ENCODE measurements at places on chromosomes 3 and 15.

- no peaks in the 10 kb centered on the region for H3K4me1 ChIP-seq
- H3K27ac ChIP-seq: no peak overlapping the region
- H3K36me3 ChIP-seq: no peaks in the 10 kb centered on the region
Measured at GRCh38 chr3:186281176-186281575, 80.9 kb downstream of the DGKG start.

DNA sequence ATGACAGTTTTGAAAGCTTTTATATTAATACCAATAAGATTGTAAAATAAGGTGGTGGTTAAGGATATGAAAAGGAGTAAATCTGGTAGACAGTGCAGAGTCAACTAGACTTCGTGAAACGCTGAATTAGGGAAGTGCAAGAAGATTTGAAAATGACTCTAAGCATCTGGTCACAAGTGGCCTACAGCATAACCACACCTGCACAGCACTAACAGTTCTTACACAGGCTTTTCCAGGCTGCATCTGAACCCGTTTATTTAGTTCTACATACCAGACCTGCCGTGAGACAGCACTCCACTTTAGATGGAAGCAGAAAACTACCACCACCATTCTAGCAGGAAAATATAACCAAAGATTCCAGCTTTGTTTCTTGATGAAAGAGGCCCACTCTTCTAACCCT lies 1.9 kb downstream of the DMXL2 start:
- no peak overlapping the region for H3K4me3 ChIP-seq
- H3K27me3 ChIP-seq: no peaks in the 10 kb centered on the region
- no peak overlapping the region for H3K27ac ChIP-seq
- no peaks in the 10 kb centered on the region for H3K36me3 ChIP-seq

DNA sequence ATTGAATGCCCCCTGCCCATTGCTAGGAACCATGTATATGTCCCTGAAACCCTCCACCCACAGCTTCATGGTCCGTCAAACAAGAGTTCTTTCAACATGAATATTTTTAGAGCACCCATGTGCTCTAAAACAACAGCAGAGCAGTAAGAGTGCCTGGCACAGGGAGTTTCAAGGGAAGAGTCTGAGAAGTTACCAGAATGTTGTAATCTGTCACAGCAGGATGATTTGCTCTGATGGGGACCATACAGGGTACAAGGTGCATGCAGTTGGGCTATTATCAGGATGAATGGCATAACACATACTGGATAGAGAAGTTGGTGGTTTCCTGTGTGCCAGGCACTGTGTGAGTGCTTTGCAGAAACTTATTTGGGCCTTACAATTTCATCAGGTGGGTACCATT lies 27.8 kb upstream of the FLNB start:
- peaks cover 24% of the 10 kb centered on the region for H3K4me1 ChIP-seq
- H3K4me3 ChIP-seq: no peak overlapping the region
- no peaks in the 10 kb centered on the region for H3K36me3 ChIP-seq
- no peaks in the 10 kb centered on the region for H3K27me3 ChIP-seq
- no peak for DNase-seq

DNA sequence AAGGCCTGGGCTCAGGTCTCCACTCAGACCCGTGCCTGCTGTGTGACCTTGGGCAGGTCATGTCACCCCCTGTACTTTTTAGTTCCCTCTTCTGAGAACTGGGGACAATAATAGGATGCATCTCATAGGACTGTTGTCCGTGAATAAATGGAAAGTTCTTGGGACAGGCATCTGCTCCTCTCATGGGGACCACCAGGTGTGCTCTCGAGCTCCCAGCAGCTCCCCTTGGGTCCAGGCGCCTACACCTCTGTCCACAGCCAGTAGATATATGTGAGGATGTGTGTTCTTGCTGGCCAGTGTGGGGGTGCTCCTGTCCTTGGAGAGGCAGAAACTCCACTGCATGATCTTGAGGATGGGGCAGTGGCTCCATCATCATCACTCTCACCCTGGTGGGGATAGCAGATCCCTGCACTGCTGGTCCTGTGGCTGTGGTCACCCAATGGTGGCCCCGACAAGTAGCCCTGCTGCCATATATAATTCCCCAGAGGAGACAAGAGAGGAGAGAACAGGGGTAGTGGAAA lies 257.6 kb upstream of the TLE3 start:
- no peak overlapping the region for H3K4me3 ChIP-seq
- no peaks in the 10 kb centered on the region for H3K4me1 ChIP-seq
- no peak for DNase-seq
- H3K27ac ChIP-seq: no peak overlapping the region
- no peaks in the 10 kb centered on the region for H3K27me3 ChIP-seq
- H3K36me3 ChIP-seq: no peaks in the 10 kb centered on the region

DNA sequence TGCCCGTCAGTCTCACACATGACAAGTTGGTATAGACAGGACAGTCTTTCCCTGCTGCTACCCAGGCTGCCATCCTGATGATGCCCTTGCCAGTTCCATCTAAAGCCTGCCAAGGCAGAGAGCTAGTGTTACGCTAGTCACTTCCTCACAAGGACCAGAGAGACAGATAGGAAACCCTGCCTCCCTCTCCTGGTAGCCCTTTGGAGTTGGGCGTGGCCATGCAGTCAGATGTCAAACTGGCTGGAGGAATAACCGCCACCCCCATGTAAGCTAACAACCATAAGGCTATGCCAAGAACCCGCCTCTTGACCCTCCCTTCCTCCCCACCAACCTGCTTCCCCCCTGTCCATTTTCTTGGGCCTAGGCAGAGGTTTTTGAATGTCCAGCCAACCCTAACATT lies 2.8 kb downstream of the TMEM115 start:
- peaks cover 60% of the 10 kb centered on the region for H3K4me1 ChIP-seq
- no peak for DNase-seq
- no peak overlapping the region for H3K4me3 ChIP-seq
- no peak overlapping the region for H3K27ac ChIP-seq
- H3K27me3 ChIP-seq: no peaks in the 10 kb centered on the region

GRCh38 chr3:194205675-194206133 lies 69.8 kb downstream of the HES1 start:
- peaks cover 15% of the 10 kb centered on the region for H3K27me3 ChIP-seq
- H3K36me3 ChIP-seq: no peaks in the 10 kb centered on the region
- H3K27ac ChIP-seq: no peak overlapping the region

DNA sequence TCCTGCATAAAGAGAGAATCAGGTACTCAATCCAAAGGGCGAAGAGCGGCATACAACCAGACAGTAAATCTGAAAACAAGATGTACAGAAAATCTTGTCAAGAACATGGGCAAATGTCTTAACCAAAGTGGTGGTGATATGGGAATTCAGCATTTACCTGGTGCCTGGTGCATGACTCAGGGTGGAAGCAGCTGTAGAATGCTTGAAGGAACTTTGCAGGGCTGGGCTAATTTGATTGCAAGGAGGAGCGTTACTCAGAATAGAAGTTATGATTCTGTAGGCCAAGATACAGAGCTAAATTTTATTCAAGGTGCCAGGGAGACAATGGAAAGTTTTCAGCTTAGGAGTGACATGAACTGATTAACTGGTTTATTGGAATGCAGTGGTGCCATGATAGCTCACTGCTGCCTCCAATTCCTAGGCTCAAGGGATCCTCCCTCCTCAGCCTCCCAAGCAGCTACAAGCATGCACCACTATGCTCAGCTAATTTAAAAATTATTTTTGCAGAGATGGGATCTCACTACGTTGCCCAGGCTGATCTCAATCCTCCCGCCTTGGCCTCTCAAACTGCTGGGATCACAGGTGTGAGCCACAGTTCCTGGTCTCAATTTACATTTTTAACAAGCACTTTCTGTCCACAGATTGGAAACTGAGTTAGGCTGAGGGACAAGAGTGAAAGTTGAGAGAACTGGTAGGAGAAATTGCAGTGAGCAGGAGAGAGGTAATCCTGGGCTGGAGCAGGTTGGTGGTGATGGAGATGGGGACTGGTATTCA lies 91.5 kb upstream of the TBC1D5 start:
- H3K36me3 ChIP-seq: no peaks in the 10 kb centered on the region
- H3K4me3 ChIP-seq: no peak overlapping the region
- no peaks in the 10 kb centered on the region for H3K27me3 ChIP-seq
- no peak overlapping the region for H3K27ac ChIP-seq
- no peaks in the 10 kb centered on the region for H3K4me1 ChIP-seq

DNA sequence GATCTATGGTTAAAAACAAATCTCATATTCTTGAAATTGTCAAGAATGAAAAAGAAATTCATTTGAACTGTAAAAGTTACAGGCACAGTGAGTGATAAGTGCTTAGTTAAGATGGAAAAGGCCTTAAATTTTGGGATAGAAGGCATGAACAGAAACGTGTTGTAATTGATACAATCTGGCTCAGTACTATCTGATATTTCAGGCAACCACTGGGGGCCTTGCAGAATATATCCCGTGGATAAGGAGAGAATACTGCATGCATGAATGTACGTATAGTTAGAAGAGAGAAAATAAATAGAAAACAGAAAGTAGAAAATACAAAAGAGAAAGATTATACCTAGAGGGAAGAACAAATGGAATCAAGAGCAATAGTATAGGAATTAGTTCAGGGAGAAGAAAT lies 741.4 kb upstream of the CCDC54 start:
- H3K4me3 ChIP-seq: no peak overlapping the region
- no peak for DNase-seq
- H3K27me3 ChIP-seq: no peaks in the 10 kb centered on the region
- H3K36me3 ChIP-seq: no peaks in the 10 kb centered on the region
- no peaks in the 10 kb centered on the region for H3K4me1 ChIP-seq
